ENCODE measurements at places on chromosomes 2 and 18.

DNA sequence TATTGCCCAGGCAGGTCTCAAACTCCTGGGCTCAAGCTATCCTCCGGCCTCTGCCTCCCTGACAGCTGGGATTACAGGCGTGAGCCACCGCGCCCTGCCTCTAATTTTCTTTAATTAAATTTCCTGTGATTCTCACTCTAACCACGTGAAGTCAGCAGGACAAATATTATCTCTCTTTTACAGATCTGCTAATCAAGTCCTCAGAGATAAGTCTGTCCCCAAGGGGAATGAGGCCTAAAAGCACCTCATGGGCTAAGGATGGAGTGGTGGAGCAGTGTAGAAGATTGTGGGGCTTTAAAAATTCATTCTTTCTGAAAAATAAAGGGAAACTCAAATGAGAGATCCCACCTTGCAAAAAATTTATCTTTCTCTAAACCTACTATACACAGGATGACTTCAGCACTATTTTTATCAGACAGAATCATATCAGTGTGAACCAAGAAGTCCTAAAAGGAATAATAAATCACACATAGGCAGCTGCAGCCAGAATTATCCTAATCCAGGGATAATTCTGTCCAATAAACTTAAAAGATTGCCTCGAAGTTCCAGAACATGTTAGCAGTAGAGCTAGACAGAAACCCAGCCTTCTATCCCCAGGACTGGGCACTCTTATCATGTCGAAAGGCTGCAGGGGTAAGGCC, 38.3 kb upstream of the BMPR2 start:
- no peak for DNase-seq

- no peak for DNase-seq
Measured at GRCh38 chr2:54834721-54835120, 111.3 kb downstream of the EML6 start.

- DNase-seq: no peak
Measured at GRCh38 chr2:38504169-38504568, 98.6 kb downstream of the HNRNPLL start.

DNA sequence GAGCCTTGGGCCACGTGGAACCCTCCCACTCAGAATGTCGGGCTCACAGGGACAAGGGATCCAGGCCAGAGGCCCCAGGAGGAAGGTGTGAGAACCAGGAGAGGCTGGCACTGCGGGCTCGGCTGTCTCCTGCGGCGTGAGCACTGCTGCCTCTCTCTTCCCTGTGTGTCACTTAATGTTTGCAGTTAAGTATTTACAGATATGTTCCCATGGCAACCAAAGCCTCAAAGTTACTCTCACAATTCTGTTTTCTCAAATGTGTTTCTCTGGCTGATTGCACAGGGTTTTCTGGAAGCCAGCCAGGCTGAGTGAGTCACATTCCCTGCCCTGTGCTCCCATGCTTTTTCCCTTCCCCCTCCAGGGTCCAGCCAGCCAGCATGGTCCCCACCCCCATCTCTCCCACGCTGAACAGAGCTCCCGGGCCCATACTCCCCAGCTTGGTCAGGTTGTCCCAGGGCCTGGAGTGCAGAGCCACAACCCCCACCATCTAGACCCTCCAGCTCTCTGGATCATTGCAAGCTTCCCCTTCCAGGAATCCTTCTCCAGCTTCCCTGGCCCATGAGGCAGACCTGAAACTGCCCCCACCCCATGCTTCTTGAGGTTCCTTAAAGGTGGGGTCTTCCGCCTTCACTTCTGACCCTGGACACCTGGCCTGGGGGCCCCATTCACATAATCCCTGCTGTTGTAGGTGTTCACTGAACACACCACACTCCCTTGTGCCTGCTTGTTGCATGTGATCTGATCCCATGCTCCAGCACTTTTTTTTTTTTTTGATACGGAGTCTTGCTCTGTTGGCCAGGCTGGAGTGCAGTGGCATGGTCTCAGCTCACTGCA, 265.9 kb downstream of the CELF4 start:
- DNase-seq: peak; percentile 99

DNA sequence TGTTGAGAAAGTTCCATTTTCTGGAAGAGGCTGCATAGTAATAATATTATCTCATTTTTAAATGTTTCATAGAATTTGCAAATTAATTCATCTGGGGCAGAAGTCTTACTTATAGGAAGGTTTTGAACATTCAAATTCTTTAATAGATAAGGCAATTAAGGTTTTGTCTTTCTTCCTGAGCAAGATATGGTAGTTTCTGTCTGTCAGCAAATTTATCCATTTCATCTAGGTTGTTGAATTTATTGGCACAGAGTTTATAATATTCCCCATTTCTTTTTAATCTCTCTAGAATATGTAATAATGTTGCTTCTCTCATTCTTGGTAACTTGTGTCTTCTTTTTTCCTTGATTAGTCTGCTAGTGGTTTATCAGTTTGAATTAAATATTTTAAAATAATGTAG, 90.2 kb upstream of the EPB41L5 start:
- DNase-seq: no peak

DNA sequence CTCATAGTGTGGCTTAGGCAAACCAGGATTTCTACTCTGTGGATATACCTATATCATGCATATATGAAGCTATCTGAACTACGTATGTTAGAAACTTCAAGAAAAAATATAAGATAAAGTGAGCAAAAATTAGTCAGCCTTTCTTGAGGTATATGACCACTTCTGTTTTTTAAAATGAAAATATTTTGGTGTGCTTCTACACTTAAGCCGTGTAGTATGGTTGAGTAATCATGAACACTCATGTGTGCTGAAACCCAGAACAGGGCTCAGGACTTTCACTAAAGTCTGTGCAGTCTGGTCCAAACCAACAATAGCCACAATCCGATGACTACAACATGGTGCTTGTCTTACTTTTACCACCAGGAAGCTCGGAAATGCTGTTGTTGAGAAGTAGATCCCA, 48.9 kb upstream of the TMEM177 start:
- DNase-seq: no peak

DNA sequence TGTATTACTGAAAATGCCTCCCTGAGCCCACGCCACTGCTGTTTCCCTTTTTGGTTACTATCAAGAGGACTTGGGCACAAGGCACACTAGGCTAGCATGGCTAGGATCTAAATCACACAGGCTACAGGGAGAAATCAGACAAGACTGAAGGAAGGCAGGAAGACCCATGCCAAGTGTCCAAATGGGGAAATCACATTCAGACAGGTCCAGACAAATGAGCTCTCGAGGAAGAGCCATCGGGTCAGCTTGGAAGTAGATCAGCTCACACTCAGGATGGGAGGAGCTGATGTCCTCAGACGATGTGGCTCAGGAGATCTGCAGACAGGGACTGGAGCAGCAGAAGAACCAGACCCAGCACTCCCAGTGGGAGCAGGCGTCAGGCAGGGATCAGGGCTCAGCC, 113.2 kb downstream of the COL6A3 start:
- no peak for DNase-seq

- no peak for DNase-seq
Measured at GRCh38 chr18:49070552-49070951, 119.8 kb upstream of the SMAD7 start.

- no peak for DNase-seq
Measured at GRCh38 chr2:188050726-188051125, 240.9 kb upstream of the GULP1 start.

GRCh38 chr2:48651158-48651790, 33.6 kb downstream of the GTF2A1L start:
- DNase-seq: peak; percentile 34

- no peak for DNase-seq
Measured at GRCh38 chr2:22347306-22347705, 1037.7 kb upstream of the KLHL29 start.

- DNase-seq: no peak
Measured at GRCh38 chr2:173264603-173265366, 89.9 kb upstream of the CDCA7 start.

- no peak for DNase-seq
Measured at GRCh38 chr2:49335546-49335945, 181.2 kb upstream of the FSHR start.

- no peak for DNase-seq
Measured at GRCh38 chr2:120586507-120587278, 149.0 kb upstream of the GLI2 start.

DNA sequence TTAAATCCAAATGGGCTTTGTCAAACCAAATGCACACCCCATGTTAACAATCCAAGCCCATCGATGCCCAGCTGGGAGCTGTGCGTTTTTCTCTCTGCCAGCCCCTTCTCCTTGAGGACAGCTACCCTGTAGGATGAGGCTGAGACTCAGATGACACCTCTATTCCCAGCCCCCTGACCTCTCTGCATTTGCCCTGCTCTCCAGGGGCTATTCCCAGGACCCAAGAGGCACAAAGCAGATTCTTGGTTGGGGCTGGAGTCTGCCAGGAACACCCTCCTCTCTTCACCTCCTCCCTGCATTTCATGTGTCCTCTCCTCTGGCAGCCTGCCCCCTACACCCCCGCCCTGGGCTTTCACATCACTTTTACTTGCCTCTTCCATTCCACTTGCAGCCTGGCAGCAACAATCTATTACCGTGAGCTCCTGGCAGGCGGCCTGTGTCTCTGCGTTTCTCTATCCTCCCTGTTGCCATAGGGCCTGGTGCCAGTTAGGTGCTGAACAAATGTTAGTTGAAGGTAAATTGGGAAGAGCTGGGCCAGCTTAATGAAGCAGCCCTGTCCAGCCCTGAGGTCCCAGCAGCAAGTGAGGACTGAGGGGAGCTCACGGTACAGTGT, 51.8 kb downstream of the ADD2 start:
- DNase-seq: no peak

- DNase-seq: no peak
Measured at GRCh38 chr2:69939722-69940121, 21.7 kb downstream of the ASPRV1 start.

DNA sequence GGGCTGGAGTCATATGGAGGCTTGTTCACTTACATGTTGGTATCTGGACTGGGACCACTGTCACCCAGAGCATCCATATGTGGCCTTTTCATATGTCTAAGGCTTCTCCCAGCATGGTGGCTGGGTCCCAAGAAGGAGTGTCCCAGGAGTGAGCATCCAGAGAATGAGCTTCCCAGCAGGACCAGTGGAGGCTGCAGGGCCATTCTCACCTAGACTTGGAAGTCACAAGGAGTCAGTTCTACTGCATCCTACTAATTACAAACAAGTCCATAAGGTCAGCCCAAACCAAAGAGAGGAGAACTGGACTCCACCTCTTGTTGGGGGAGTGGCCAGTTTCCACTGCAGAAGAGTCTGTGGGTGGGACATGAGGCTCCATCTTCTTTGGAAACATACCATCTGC, 5.1 kb upstream of the TEX51 start:
- DNase-seq: no peak
